ENCODE measurements at places on chromosomes 11 and 22.
A peak's percentile ranks its signal among the peaks of the same experiment; 100 is the strongest.

DNA sequence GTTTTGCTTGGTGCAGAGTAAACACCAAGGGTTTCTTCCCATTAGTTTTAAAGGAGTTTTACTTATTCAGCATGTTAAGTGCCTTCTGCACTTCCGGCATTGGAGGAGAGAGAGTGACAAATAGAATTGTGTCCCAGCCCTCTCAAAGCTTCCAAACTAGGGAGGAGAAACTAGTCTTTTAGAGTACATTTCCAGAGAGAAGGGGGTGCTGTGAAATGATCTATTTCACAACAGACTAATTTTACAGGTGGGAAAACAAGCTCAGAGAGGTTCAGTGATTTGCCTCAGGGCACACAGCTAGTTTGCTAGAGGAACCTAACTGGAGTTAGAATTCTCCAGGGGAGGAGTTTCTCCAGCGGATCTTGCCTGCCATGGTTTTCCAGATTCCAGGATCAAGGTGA lies 12.6 kb downstream of the MPST start:
- no peak for DNase-seq

- no peak for DNase-seq
Observed at GRCh38 chr11:64101461-64101860, 64.5 kb downstream of the MACROD1 start.

DNA sequence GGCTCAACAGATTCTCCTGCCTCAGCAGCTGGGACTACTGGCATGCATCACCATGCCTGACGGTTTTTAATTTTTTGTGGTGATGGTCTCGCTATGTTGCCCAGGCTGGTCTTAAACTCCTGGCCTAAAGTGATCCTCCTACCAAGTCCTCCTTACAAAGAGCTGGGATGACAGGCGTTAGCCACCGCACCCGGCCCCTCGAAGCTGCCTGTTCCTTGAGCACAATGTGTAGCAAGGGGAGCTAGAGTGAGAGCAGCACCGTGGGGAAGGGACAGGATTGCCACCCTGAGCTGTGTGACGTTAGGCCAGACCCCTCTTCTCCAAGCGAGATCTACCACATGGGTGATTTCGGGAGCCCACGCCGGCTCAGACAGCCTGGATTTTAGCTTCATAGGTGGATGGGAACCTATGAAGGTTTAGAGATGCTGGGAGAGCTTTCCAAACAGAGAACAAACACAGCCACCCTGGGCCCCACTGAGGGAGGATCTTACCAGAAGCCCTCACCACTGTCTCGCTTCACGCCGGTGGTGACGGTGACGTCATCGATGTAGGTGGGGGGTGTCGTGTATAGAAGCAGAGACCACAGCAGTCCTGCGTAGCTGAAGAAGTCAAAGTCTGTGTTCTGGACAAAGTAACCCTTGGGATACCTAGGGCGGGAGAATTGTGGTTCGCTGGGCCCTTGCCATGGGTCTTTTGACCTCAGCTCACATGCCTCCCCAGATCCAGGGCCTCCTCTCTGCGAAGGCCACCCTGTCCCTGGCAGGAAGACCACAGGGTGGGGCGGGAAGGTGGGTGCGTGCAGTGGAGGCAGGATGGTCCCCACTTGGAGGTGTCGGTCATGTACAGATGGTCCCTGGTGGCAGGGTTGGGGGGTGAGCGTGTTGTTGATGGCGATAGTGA lies 23.1 kb downstream of the RGL4 start:
- no peak for DNase-seq

DNA sequence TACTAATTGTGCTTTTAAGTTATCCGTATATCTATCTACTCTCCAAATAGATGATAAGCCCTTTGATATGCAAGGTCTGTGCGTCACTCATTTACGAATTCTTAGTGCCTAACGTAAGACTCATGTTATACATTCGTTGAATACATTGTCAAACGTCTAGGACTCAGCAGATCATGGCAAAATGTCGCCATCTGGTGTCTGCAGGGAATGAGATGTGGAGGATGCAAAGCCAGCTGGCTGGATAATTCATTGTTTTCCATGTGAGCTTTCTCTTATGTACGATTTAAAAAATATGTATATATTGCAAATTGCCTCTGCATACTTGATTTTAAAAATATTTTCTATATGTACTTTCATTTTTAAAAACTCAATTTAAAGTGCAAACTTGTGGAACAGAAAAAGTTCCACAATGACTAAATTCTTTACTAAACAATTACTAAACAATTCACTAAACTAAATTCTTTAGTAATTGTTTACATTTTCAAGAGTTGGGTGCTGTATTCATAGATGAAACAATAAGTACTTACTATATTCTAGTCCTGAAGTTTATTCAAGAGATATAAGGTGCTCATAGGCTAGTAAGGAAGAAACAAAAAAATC lies 33.8 kb downstream of the ZNF202 start:
- DNase-seq = peak; percentile 34

- no peak for DNase-seq
Observed at GRCh38 chr11:110601936-110602335, 110.3 kb downstream of the ARHGAP20 start.

DNA sequence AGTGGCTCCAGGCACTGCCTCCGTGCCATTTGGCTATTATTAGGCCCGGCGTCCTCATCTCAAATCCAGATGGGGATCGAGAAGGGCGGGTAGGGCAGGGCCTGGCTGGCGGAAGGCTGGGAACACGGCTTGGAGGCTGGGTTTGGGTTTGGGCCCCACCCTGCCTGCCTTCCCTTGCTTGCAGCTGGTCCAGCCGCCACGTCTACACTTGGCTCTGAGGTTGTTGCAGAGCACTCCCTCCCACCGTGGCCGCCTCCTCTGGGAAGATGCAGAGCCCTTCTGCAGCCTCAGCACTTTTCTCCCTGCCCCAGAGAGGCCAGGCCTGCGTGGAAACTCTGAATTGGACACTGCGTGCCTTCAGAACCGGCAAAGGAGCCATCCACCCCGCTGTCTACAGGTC lies 5.2 kb upstream of the SMTN start:
- peak; percentile 77 for DNase-seq

DNA sequence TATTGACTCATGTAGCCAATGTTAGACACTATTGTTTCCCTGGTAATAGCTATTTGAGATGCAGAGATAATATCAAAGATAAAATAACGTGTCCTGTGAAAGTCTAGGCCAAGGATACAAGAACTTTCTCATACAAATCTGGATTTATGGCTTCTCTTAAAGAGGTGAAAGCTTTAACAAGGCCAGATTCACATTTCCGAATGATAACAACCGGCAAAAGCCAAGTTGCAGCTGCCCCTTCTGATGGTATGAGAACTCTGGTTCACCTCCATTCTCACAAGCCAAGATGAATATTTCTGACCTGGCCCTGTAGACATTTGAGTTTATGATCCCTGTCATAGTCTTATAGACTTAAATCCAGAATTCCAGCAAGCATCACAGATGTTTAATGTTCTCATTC lies 230.4 kb upstream of the ZC3H12C start:
- no peak for DNase-seq

DNA sequence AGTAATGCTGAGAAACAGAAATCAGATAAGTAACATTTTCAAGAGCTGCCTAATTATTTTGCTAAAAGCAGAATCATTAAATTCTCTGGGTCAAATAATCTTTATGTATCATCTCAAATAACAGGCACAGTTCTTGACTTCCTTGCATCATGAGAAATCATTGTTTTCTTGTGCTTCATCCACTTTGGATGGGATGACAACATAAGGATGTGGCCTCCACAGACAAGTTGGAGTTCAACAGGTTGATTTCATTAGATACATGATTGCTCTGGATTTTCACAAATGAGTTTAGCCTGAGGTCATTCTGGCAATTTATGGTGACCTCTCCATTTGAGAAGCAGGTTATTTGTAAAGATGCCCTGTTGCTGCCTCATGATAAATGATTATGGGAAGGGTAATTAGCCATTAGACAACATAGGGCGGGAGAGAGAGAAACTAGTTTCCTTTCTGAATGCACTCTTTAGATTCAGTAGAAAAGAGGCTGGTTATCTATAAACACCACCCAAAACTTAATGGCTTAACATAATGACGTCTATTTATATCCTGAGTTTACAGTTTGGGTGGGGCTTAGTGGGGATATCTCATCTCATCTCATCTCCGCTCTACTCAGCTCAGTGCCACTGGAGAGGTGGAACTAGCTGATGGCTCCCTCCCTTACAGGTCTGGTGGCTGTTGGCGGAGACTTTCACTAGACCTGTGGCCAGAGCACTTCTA lies 35.0 kb upstream of the ADORA2A start:
- DNase-seq = no peak

DNA sequence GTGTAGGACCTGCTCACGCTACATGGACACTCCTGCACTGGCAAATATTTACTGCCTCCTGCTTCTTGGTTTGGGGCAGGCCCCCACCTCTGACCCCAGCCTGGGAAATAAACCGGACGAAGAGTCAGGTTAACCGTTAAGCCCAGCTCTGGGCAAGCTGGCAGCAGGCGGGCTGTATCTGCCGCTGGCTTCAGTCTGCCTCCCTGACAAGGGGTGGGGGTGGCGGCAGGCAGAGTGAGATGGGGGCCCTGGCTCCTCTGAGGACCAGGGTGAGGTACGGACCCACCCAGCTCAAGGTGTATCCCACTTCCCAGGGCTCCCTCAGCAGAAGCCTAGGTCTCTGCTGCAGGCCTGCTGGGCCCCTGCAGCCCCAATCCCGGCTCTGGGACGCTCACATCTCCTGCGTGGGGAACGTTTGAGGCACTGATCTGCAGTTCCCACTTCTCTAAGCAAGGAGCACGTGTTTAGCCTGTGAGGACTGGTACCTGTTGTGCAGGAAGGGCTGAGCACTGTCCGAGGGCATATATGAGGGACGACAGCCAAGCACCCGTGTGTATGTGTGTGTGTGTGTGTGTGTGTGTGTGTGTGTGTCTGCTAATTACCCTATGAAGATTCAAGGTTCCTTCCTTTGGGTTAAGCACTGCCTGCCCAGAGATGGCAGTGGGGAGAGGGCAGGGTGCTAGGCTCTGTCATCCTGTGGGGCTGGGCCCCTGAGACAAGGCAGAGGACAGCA lies 1.1 kb upstream of the LRRC75B start:
- DNase-seq = no peak

DNA sequence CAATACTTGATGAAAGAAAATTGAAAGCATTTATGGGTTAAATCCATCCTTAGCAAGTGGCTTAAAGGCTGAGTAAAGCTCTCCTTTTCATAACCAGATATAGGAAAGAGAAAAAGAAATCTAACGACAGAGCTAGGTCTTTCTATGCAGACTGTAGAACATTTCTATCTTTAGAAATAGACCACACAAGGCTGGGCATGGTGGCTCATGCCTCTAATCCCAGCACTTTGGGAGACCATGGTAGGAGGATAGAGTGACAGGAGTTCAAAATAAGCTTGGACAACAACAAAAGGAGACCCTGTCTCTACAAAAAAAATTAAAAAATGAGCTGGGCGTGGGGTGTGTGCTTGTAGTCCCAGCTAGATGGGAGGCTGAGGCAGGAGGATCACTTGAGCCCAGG lies 90.7 kb downstream of the APOL5 start:
- DNase-seq = no peak

- no peak for DNase-seq
Observed at GRCh38 chr22:38269466-38269865, 3.3 kb downstream of the TMEM184B start.

DNA sequence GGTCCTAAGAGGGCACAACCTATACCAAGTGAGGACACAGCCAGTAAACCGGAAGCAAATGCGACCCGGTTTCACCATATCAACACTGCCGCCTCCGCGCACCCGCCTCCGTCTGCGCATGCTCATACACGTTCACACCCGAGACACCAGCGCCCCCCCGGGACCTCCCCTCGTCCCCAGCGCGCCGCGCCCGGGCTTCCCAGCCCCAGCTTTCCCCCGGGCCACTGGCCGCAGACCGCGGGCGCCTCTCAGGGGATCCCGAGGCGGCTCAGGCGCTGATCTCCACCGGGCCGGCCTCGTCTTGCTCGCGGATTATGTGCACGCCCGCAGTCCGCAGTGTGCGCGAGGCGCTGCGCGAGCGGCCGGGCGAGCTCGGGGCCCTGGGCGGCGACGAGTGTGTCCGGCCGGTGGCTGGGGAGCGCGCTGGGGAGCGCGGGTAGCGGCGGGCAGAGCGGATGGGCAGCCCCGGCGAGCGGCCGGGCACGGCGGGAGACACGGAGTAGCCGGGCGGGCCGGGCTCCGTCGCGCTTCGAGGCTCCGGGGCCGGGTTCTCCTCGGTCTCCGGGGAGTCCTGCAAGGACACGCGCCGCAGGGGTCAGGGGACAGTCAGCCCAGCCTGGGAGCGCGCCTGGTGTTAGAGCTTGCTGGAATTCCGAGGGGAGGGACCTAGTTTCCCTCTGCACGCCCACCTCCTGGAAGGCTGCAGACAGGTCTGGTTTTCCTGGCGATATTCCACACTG lies 2.0 kb downstream of the HEPN1 start:
- peak; percentile 34 for DNase-seq

DNA sequence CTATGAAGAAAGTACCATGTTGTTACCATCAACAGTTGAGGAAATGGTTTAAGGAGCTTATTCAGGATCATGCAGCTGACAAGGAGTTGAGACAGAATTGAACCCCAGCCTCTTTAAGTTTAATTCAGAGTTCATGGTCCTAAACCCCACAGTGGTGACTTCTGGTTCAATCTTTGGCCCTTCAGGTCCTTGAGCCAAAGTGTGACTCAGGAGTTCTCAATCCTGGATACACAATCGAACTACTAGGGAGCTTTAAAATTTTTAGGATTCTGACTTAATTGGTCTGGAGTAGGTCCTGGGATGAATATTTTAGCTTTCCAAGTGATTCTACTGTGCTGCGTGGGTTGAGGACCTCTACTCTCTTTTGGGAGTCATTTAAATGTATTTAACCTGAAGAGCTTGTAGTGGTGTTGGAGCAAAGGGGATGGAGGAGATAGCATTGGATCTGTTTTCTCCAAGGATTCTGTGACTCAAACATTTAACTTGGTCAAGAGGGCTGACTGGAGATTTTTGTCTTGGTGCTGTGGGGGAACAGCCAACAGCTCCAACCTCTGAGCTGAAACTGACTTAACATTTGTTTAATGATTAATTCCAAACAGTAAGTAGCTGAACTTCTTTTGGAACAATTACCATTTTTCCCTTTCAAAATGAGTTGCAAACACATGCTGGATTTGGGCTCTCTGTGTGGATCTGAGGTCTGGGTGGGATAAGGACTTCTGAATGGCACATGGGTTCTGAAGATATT lies 80.1 kb downstream of the INSC start:
- no peak for DNase-seq

DNA sequence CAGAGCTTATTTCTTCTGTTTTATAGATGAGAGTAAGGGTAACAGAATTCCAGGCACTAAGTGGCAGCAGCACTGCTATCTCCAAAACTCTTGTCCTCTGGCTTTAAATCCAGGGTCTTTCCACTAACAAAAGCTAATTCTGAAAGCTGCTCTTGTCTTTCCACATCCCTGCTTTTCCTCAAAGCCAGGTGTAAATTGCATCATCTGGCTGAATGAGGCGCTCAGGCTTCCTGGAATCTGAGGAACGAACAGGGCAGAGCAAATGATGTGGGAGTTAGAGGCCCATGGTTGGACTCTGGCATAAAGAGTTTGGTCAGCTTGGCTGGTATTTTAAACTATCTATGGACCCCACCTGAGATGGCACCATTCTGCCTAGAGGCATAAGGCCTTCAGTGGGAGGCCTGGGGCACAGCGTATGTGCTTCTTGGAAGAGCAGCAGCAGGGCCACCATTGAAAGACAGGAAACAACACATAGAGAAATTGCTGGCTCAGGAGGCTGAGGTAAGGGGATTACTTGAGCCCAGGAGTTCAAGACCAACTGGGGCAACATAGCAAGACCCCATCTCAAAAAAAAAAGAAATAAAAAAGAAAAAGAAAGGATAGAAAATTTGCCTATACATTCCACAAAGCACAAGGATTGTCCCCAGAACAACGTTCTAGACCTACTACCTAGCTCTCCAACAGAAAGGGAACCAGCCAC lies 1.9 kb downstream of the KCNJ5 start:
- no peak for DNase-seq

- DNase-seq = peak; percentile 80
Observed at GRCh38 chr11:87421422-87421821, 383.7 kb downstream of the TMEM135 start.

All from fibroblast of the conjunctiva (primary cell).